ENCODE measurements at places on chromosomes 12 and 14.
A peak's percentile ranks its signal among the peaks of the same experiment; 100 is the strongest.

DNA sequence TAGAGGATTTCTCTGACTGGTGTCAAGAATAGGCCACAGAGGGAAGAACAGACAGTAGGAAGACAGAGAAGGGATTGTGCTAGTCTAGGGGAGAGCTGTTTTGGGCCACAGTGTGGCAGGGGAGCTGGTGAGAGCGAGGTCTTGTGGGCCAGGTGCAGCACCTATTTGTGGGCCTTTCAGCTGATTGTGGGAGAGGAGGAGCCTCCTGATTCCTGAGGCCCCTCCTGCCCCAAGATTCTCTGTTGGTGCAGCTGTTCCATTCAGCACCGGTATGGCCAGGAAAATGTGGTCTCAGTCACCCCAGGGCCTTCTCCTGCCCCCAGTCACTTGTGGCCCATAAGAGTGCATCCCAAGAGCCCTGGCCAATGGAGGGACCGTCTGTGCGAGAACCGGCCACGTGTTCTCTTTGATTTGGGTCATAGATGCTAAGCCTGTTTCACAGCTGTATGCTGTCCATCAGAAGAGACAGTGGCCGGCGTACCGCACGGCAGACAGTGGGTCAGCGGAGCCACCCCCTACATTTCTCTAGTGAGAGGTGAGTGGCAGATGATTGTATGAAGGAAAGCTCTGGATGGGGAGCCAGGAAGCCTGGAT lies 27.7 kb downstream of the TPCN1 start:
- DNase-seq = no peak

- no peak for DNase-seq
Measured at GRCh38 chr12:6550294-6551062, 5.4 kb downstream of the IFFO1 start.

DNA sequence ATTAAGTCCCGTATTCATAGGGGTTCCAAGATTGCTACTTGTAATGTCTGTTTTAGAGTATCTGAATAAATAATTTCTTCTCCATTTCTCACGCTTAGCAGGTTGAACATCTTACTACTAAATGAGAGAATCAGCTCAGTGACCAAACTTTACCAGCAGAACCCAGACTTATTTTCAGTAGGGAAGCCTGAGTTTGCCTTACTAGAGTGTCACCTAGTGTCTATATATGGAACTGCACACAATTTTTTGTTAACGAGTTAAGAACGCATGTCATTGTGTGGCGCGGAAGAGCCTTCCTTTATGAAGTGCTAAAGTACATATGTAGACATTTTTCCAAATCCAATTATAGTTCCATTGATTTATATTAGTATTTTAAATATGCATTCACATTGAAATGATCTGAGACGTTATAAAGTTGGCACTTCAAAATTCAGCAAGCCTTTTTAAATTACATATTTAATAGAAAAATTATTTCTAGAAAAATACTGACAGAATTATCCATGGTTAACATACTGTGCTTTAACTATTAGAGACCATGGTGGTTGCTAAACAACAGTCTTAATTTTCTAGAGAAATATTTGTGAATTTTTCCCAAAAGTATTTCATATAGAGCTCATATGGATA lies 88.3 kb downstream of the RPS29 start:
- peak; percentile 86 for DNase-seq

DNA sequence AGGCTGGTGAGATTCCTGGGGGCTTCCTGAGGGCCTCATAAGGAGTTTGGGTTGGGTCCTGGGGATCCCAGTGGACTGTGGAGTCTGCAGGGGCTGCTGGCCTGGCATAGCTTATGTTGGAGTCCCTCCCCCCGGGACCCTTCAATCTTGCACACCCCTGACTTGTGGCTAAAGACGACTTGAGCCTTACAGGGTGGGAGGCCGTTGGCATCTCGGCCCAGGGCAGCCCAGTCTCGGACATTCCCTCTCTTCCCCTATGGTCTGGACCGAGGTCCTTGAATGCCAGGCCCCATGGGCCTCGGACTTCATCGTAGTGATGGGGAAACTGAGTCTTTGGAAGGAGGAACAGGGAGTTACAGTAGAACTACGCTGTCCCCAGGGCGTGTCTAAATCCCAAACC lies 12.5 kb downstream of the RTL1 start:
- no peak for DNase-seq

- peak; percentile 71 for DNase-seq
Measured at GRCh38 chr14:91063119-91063518, 2.7 kb upstream of the RPS6KA5 start.

DNA sequence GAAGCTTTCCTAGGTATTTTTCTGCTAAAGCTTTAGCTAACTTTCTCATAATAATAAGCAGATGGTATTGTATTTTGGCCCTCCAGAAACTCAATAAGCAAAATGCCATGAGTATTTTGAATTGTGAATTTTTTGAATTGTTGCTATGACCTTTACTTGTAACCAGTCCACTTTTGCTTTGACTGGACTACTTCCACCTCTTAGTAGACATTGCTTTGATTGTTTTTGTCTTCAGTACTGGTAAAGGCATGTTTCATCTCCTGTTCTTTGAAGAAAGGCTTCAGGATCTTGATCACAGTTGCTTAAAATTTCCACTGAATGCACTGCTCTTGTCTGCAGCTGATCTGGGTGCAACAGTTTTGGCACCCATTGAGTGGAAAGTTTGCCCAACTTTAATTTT lies 102.3 kb downstream of the TRMT5 start:
- no peak for DNase-seq

Measured in hematopoietic multipotent progenitor cell treated with erythropoietin and hydrocortisone succinate and interleukin-3 and kit ligand, for 8 days (in vitro differentiated cells).